ENCODE measurements at places on chromosomes 1 and 21.

DNA sequence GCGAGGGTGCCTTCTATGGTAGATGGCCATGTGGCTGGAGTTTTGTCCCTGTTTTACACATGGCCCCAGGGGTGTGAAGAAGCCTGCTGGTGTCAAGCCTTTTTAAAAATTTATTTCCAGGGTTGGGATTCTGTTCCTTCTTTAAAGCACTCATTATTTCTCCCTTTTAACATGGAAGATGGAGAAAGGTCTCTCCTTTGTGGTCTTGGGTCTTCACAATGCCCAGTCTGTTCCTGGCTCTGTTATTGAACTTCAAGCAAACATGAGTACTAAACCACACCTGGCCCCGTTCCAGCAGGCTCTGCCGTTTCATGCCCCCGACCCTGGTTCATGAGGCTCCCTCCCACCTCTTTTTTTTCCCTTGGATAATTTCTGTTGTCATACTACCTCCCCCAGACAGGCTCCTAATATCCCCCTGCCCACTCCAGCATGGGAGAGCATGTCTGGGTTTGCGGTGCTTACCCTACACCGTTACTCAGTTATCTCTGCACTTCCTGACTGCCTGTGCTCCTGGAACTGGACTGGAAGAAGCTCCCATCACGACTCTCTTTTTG lies 121.2 kb upstream of the KIAA0040 start:
- DNase-seq = no peak

DNA sequence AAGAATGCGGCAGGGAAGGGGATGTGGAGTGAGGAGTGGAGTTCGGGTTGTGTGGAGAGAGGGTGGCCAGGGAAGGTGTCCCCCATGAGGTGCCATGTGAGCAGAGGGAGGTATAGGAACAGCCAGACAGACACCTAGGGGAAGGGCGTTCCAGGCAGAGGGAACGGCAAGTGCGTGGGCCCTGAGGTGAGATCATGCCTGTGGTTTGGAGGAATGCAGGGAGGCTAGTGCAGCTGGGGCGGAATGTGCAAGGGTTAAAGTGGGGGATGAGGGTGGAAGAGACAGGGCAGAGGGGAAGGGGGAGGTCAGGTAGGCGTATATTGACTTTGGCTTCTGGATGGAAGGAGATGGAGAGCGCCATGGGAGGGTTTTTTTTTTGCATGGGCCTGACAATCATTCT lies 31.6 kb upstream of the PADI6 start:
- DNase-seq = no peak

DNA sequence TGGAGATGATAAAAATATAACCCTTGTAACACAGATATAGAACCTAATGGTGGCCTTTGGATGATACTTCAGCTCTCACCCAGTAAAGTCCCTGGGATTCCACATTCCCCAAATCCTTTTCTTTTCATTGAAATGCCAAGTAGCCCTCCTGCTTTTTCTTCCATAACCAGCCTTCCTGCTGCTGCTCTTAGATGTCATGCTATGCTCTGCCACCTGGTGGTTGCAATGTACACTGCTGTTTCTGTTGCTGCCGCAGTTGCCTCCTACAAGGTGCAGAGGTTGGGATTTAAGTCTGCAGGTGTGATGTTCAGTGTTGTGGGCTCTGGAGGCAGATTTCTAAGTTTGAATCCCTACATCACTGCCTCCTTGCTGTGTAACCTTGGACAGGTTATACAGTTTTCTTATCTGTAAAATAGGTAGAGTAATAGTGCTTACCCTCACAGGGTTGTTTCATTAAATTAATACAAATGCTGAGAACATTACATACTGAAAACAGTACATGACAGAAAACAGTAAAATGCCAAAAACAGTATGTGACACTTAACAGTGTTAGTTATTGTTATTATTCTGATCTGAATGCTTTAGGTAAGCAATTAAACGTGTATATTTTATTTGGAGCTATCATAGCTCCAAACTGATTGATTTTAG lies 64.3 kb downstream of the CAMSAP2 start:
- peak; percentile 64 for DNase-seq

- no peak for DNase-seq
Measured at GRCh38 chr1:213376862-213377372, 325.9 kb downstream of the RPS6KC1 start.

GRCh38 chr1:227856147-227856858 lies 40.8 kb downstream of the PRSS38 start:
- DNase-seq = no peak

DNA sequence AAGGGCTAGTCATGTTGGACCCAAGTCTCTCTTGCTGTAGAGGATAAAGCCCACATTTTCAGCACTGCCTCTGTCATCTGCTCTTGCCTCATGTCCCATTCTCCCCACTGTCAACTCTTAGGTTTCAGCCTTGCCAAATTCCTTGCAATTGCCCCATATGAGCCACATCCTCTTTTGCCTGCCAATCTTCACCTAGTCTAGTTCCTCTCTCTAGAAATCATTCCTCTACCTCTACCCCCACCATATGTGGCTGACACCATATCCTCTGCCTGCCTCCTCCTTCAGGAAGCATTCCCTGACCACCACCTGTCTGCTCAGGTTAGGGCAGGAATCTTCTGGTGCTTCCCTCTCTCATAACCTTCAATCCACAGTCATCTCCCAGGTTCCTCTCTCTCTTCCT lies 38.2 kb downstream of the SLC9A1 start:
- no peak for DNase-seq

DNA sequence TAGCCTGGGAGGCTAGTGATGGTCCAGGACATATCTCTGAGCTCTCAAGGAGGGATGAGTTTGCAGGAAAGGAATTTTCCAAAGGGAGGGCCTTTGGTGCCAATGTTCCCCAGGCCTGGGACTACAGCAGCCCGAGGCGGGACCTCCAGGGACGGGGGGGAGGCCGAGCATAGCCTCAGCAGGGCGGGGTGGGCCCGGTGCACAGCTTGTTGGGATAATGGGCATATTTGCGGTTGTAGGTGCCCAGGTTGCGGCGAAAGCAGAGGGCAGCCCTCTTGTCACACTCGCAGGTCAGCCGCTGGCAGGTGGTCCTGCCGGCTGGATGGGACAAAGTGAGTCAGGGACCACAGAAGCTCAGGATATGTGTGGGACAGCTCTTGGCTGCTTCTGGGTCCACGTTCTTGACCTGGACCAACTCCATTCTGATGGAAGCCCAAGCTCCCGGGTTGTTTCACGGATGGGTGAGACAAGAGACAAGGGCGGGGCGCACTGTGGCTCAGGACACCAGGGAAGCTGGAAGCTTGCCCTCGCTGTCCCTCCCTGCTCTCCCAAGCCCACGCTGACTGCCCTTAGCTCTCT lies 3.2 kb downstream of the PLA2G2E start:
- no peak for DNase-seq

All from activated CD4-positive, alpha-beta T cell treated with anti-CD3 and anti-CD28 coated beads for 24 hours (primary cell).